Occipital lobe (tissue), 3 donors: ENCODE measurements at places on chromosomes 6 and 20.
A peak's percentile ranks its signal among the peaks of the same experiment; 100 is the strongest.

DNA sequence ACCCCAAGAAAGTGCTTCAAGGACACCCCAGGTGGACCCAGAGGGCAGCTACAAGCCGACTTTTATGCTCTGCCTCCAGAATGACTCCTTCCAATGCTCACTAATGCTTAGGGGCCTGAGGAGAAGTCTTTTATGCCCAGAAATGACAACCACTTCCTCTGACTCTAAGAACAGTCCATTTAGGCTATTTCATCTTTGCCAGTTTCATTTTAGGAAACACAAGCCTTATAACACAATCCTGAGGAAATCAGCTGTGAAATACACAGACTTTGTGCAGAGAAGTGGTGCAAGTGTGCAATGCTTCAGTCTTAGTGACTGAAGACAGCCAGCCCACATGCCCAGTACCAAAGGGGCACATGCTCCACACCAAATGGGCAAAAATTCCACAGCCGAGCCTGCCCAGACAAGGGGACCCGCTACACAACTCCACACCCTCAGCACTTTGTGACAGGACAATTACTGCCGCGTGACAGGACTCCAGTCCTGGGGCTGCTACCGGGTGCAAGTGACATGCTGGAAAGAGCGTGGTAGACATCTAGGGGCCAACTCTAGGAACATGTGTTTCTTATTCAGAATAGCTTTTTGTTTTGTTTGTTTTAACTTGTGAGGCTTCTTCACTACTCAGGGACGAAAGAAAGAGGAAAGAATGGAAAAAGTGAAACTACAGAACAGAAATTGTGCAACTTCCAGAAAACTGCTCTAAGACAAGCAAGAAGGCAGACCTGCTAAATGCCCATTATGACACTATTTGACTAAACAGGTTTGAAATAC lies 28.2 kb upstream of the PLAGL1 start:
- no peak for DNase-seq

DNA sequence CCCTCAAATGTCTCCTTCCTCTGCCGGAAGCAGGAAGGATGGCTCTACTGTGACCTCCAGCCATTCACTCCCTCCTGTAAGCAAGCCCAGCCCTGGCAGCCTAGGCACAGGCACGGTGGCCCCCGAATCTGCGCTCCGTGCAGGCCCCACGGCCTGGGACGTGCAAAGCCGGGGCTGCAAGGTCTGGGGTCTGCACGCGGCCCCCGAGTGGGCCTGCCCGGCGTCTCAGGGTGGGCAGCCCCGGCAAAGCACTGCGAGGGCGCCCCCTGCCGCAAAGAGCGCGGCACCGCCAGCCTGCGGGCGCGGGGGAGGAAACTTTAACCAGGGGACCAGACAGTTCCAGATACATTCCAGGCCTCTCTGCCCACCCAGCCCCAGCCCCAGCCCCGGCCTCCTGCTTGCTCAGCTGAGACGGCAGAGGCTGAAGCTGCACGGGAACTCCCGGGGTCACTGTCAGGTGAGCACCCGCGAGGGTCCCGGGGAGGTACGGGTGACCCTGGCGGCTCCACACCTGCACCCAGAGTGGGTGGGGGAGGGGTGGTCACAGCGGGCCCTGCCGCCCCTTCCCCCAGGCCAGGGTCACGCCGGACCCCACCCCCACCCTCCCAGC lies 98.8 kb downstream of the ASXL1 start:
- peak; percentile 42 for DNase-seq

- no peak for DNase-seq
Measured at GRCh38 chr6:166502453-166502852, 84.0 kb downstream of the RAMACL start.

DNA sequence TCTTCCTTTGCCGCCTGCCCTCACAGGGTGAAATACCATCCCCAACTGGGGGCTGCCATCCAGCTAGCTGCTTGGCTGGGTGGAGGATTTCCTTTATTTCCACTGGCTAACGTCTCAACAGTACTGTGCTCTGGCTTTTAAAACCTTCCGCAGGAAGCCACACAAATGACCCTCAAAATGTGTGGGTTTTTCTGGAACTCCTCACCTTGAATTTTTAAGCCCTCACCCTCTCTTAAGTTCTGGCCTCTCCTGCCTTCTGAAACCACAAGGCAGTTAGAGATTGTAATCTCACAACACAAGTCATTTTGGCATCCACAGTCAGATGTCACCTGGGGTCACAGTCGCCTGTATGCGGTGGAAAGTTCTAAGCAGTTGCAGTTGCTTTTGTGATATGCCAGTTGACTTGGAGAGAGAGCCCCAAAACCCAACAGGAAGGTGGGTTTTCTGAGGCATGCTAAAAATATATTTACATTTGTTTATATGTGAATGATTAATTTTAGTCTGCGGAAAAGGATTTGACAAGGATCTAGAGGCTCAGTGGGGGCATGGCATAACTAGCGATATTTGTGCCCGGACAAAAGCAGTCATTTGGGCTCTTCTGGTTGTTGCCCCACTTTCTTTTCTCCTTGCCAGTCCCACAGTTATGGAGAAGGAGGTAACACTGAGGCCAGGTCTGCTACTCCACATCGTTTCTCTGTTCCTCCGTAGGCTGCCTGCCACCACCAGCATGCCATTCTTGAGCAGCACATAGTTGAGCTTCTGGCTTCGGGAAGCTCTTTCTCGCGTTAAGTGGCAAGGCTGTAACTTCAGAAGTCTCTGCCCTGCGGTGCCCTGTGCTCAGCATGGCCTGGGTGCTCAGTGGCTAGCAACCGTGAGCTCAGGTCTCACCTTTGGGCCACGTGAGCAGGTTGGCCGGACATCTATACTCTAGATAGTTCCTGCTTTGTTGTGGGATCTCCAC lies 335.3 kb downstream of the CD83 start:
- no peak for DNase-seq

DNA sequence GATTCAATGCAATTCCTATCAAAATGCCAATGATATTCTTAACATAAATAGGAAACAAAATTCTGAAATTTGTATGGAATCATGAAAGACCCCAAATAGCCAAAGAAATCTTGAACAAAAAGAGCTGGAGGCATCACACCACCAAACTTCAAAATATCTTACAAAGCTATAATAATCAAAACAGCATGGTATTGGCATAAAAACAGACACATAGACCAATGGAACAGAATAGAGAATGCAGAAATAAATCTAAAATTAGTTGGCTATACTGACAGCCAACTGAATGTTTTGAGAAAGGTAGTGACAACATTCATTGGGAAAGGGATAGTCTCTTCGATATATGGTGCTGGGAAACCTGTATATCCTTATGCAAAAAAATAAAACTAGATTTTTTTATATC lies 121.9 kb upstream of the ASCC3 start:
- DNase-seq, result no peak

GRCh38 chr20:4665591-4665990 lies 56.1 kb upstream of the PRND start:
- no peak for DNase-seq

DNA sequence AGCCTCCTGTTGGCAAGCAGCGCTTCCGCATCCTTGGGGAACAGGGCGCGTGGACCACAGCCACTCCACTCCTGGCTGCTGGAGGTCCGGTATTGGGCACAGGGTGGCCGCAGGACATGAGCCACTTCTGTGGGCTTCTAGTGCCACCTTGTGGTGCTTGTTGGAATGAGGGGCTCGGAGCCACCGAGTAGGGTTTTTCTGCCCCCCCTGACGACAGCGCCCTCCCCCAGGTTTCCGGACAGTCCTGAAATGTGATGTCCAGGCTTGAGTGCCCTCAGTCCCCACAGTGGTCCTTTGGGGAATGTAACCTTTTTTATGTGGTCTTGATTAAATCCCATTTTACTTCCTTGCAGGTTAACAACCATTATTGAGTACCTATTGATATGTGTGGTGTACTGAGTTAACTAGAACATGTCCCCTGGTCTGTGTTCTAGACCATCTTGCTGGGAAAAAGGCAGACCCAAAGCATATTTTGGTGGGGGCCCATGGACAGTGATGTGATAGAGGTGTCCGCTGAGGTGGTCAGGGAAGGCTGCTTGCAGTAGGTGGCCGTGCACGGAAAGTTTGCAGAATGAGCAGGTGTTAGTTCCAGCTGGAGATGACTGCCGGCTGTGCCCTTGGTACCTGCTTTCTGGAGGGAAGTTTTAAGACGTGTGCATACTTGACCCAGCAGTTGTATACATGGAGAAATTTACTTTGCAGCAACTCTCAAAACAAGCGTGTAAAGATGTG lies 70.0 kb downstream of the PTPN1 start:
- no peak for DNase-seq

GRCh38 chr20:10647471-10647870 lies 26.3 kb downstream of the JAG1 start:
- no peak for DNase-seq

DNA sequence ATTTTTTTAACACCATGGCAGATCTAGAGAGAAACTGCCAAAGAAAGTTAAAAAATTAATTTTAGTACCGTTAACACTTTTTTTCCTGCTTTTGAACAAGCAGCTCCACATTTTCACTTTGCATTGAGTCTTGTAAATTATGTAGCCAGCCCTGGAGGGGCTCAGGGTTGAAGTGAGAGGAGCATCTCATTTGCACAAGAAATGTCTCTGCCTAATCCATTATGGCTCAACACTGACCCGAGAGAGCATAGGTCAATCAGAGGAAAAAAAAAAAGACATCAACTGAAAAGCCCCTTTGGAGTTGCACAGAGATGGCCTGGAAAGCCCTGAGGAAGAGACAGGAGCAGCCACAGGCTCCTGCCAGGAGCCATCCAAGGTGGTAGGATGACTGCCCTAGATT lies 4.3 kb upstream of the SLPI start:
- no peak for DNase-seq

- DNase-seq, result no peak
Measured at GRCh38 chr6:144279484-144280150, 5.5 kb upstream of the UTRN start.

- no peak for DNase-seq
Measured at GRCh38 chr20:11267762-11268335, 594.0 kb upstream of the JAG1 start.

DNA sequence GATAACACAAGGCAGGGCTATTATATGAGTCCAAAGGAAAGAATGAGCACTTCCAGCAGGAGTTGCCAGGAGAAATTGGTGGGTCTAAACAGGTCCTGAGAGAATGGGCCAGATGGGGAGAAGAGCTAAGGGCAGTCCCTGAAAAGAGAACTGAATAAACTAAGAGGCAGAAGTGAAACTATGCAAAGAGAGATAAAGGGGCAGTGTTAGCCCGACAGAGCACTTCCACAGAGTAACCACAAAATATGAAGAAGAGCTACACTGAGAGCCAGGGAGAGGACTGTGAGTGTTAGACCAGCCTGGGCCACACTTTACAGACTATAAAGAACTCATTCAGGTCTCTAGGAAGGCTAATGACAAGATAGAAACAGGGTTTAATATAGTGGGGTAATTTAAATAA lies 43.8 kb downstream of the RALGAPA2 start:
- DNase-seq, result no peak

- no peak for DNase-seq
Measured at GRCh38 chr6:1384549-1385128, 4.7 kb upstream of the FOXF2 start.

- DNase-seq, result no peak
Measured at GRCh38 chr6:7827142-7827541, 83.4 kb downstream of the TXNDC5 start.

DNA sequence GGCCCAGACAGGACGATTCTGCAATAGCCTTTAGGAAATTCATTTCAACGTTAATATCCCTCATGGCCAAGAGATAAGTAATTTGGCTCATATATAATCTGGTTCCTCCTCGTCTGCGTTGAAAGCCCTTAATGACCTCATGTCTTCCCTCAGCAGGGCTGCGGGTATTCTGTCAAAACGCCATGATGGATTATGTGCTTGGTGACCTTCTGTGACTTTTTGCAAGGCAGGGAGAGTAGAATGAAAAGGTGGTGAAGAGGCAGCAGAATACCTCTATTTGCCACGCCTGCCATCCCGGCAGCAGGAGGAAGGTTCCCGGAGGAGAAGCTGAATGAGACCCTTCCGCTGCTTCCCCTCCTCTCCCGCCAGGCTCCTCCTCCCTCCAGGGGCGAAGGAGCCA lies 41.1 kb upstream of the SPACA1 start:
- no peak for DNase-seq

GRCh38 chr6:14035874-14036273 lies 81.7 kb upstream of the CD83 start:
- no peak for DNase-seq

GRCh38 chr6:90500458-90500857 lies 86.4 kb downstream of the MAP3K7 start:
- no peak for DNase-seq

GRCh38 chr6:109912118-109912517 lies 66.0 kb upstream of the GPR6 start:
- no peak for DNase-seq

DNA sequence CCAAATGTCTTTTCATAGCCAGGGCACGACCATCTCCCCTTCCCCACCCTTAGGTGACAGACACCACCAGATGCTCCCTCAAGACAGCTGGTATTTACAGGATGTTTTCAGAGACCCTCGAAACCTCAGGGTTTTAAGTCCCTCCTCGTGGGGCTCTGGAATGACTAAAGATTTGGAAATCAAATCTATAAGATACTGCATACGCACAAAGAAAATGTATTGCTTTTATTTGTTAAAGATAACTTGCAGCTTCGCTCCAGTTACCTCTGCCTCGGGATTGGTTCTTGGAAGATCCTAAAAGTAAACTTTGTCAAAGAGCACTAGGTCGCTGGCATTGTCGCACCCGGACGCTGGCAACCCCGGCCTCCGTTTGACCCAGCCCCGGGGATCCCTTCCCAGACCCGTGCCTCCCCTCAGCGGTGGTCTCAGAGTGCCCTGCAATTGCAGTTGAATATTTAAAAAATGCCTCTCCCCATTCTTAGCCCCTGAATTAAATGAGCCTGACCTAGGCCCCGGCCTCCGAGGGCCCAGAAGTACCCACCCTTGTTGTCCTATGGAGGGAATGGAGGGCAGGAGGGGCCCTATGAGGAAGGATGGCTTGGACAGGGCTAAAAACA lies 7.1 kb downstream of the PAX1 start:
- no peak for DNase-seq

- no peak for DNase-seq
Measured at GRCh38 chr20:47713878-47714450, 71.3 kb downstream of the SULF2 start.
